Left renal cortex interstitium (tissue), 4 donors: ENCODE measurements at places on chromosomes 1 and 21.

DNA sequence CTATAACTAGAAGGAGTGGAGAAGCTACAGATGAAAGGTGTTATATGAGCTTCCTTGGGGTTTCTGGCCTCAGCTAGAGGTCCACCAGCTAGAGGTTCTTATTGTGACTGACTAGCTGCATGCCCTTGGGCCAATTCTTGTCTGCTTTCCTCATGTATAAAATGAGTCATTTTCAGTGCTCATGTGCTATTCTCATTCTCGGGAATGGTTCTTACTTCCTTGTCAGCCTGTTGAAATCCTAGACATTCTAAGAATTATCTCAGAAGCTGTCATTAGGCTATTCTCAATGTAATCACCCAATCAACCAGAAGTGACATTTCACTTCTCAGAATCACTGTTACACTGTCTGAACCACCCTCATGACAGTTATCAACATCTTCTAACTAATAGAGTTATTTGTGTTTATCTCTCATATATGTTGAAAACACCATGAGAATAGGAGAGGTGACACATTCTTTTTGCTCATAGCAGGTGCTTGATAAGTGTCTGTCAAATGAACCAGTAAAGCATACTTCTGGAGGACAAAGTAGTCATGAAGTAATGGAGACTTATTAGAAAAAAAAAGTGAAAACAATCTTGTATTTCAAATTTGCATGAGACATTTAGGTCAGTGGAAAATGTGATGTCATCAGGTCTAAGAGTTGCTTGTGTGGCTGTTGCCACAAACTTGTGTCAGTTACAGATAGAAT, 122.8 kb upstream of the IVNS1ABP start:
- DNase-seq: no peak

DNA sequence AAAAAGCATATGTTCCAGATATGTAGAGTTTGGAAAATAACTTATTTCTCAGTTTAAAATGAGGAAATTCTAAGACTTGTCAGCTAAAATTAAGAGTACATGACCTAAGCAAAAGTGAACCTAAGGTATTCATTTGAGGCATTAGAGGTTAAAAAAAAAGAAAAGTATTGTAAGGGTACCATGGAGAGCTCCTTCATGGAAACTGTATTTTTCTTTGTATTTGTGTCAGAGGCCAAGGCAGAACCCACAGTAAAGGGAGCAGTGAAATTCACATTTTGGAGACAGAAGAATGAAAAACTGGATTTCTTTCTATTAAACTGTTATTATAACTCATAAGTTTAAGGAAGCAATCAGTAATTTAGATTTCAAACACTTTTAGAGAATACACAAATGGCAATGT, 1494.8 kb downstream of the KCNT2 start:
- DNase-seq: no peak

GRCh38 chr1:26405281-26405915, 5.2 kb upstream of the LIN28A start:
- no peak for DNase-seq

- no peak for DNase-seq
Observed at GRCh38 chr1:43875331-43875730, 58.3 kb upstream of the ARTN start.
